ENCODE measurements at places on chromosomes 2 and 18.

GRCh38 chr2:172843266-172843582 lies 107.6 kb downstream of the RAPGEF4 start:
- no peak for DNase-seq

DNA sequence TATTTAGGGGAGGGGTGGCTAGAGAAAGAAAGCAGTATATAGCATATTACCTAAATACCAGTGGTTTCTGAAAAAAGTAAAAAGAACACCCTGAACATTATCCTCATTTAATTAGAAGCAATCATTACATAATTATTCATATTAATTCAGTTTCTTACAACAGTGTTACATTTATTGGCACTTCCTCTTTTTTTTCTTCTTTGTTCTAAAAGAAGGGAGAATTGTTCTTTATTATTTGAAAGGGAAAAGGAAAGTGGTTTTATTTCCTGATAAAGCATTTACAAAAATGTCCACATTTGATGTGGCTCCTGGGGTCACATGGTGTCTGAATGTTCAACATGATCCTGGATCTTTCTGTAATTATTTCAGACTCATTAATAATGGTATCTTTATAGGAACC lies 254.9 kb upstream of the ZEB2 start:
- DNase-seq: no peak

DNA sequence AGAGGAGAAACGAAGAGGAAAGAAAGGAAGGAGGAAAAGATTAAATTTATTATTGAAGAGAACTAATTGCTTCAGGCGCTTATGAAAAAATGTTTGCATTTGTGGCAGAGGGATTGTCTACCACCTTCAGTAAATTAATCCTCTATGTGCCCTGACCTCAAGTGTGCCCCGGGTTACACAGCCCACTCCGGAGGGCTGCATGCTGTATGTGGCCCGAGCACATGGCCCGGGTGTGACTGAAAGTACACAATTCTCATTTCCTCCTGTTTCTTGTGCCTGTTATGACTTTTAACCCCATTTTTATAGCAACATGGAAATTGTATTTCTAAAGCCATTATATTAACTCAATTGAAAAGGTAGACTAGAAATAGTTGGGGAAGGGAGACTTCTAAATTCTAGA lies 38.8 kb downstream of the ZEB2 start:
- DNase-seq: no peak

DNA sequence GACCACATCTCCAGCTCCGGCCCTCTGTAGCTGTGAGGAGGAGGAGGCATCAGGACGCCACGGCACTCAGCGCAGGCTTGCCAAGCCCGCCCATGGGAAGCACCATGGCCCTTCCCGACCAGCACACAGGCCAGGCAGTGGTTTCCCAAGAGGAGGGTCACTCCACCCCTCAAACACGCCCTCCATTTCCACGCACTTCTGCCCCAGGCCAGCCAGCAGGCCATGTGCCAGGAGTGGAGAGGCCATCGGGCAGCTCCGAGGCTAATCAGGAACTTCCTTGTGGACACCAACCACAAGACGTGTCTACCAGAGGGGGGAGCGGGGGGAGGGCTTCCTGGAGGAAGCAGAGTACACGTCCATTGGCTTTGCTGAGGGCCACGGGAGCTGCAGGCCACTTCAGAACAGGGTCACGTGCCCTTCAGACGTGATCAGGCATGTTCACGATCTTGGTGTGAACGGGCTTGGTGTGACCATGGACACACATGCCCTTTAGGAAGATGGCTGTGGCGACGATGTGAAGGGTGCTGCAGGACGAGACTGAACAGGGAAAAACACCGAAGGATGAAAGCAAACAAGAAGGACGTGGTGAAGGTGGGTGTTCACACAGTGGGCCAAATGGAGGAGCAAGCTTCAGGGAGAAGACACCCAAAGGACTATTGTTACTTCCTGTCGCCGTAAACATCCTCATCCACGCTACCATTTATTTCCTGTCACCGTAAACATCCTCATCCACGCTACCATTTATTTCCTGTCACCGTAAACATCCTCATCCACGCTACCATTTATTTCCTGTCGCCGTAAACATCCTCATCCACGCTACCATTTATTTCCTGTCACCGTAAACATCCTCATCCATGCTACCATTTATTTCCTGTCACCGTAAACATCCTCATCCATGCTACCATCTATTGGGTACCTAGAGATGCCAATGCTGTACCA lies 6.5 kb upstream of the MTERF4 start:
- DNase-seq: no peak

DNA sequence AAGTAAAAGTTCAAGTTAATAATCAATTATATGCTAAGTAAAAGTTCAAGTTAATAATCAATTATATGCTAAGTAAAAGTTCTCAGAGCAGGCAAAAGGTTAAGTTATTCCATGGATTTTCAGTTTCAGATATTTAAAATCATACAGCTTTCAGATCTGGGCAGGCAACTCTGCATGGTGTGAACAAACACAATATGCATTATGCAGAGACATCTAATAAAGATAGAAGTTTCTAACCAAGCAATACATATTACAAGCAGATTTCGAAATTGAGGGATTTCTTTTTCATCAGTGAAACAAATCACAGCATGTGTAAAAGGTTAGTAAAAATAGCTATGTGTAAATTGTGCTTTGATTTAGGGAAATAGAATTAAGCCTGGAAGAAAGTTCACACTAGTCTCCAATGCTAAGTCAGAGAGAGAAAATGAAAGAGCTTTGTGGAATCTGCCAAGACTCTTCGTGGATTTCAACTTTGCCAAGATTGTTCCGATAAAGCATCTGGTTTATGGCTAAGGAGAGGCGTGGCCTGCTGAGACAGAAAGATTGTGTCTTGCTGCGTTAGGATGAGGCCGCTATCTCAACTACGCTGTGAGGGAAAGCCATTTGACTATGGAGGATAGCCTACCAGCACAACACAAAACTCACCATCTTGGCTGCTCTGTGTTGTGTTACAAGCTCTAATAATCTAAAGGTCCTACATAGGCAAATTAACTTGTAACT lies 60.1 kb upstream of the SLC16A14 start:
- no peak for DNase-seq

DNA sequence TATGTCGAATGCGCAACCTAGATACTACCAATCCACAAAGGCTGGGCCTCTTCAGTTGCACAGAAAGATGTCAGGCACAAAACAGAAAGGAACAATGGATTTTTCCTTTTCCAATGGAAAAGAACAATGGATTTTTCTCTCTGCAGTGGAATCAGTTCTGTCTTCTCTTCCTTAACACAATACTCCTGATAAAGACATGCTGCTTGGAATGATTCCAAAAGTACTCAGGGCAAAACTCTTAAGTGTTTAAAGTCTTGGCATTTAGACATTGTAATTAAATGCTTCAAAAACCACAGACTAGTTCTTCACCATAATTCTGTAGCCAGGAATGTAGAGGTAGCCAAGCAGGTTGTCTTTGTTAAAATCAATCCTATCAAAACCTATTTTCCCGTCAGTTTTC lies 46.7 kb upstream of the FLACC1 start:
- no peak for DNase-seq

DNA sequence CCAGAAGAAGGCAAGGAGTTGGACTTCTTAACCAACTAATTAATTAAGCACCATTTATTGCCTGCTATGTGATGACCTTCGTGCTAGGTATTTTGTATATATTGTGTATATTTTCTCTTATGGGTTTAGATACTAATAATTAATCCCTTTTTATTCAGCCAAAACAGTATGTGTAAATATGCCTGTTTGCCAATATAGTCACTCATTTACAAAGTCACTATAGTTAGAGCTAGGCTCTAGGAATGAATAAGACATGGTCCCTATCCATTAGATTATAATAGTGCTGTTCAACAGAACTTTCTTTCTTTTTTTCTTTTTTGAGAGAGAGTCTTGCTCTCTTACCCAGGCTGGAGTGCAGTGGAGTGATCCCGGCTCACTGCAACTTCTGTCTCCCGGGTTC lies 51.4 kb downstream of the GREB1L start:
- DNase-seq: no peak

- no peak for DNase-seq
Measured at GRCh38 chr2:181145645-181146044, 165.2 kb downstream of the UBE2E3 start.

- no peak for DNase-seq
Measured at GRCh38 chr2:181066333-181066732, 85.9 kb downstream of the UBE2E3 start.

- no peak for DNase-seq
Measured at GRCh38 chr2:58680755-58681310, 439.7 kb upstream of the FANCL start.

- no peak for DNase-seq
Measured at GRCh38 chr2:113219889-113220641, 46.3 kb downstream of the PSD4 start.

DNA sequence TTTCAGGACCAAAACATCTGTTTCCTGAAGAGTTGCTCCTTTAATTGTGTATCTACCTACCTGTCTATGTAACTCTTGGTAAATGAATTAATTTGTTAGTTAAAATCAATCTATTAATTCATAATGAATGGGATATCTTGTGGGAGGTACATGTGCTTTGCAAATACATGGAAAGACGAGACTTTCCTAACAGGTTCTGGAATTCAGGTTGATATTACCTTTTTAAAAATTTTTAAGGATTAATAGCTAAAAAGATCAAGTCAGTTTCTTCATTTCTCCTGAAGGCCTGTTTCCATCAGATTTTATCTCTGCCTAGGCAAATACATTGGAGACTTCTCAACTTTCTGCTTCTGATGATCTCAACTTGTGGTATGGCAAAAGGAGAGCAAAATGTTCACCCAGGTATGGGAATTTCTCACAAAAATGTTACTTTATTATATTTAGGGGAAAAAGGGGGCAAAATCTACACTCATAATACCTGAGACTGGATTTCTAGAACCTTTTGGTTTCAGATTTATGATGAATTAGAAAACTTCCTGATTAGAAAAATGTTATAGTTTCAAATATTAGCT lies 7.4 kb downstream of the TFPI start:
- no peak for DNase-seq

DNA sequence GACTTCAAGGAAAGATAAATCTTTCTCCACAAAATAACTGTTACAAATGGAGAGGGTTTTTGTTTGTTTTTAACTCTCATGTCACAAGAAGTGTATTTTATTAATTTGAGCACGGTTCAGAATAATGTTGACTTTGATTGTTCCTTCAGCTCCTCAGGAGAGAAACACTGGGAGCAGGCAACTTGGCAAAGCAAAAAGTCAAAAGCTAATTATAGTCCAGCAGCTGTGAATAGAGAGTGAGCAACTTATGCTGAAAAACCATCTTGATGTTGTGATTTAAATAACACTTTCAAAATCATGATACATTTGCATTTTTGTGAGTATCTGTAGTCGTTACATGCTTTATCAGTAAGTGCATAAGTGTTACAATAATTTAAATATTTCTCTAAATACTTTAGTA lies 37.5 kb upstream of the TTN start:
- DNase-seq: no peak

- DNase-seq: no peak
Measured at GRCh38 chr2:39521876-39522517, 84.9 kb upstream of the MAP4K3 start.

DNA sequence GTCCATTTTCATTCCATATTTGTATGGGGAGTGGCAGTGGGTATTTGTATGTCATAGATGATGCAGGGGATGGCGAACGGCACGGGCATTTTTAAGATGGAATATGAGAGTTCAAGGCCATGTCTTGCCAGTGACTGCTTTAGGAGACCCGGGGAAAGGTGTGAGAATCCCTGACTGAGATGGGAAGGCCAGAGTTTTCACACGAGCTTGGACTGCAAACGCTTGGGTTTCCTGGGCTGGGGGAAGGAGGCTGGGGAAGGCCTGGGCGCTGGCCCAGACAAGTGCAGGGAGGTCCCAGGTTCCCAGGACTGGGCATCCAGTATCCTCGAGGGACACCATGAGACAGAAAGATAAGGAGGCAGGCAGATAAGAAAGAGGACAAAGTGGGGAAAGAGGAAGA lies 35.2 kb downstream of the CNGA3 start:
- no peak for DNase-seq

- DNase-seq: no peak
Measured at GRCh38 chr2:142992840-142993239, 115.4 kb downstream of the KYNU start.

DNA sequence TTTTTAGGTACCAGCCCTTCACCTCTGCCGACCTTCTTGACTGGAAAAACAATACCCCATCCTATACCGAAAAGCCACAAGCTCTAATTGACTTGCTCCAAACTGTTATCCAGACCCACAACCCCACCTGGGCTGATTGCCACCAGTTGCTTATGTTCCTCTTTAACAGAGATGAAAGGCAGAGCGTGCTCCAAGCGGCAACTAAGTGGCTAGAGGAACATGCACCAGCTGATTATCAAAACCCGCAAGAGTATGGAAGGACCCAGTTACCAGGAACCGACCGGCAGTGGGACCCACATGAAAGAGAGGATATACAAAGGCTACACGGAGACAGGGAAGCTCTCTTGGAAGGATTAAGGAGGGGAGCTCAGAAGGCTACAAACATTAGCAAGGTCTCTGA lies 86.1 kb upstream of the TANC1 start:
- DNase-seq: no peak

GRCh38 chr18:78396077-78396476 lies 583.5 kb upstream of the SALL3 start:
- no peak for DNase-seq
